ENCODE measurements at places on chromosomes 5 and 9.

DNA sequence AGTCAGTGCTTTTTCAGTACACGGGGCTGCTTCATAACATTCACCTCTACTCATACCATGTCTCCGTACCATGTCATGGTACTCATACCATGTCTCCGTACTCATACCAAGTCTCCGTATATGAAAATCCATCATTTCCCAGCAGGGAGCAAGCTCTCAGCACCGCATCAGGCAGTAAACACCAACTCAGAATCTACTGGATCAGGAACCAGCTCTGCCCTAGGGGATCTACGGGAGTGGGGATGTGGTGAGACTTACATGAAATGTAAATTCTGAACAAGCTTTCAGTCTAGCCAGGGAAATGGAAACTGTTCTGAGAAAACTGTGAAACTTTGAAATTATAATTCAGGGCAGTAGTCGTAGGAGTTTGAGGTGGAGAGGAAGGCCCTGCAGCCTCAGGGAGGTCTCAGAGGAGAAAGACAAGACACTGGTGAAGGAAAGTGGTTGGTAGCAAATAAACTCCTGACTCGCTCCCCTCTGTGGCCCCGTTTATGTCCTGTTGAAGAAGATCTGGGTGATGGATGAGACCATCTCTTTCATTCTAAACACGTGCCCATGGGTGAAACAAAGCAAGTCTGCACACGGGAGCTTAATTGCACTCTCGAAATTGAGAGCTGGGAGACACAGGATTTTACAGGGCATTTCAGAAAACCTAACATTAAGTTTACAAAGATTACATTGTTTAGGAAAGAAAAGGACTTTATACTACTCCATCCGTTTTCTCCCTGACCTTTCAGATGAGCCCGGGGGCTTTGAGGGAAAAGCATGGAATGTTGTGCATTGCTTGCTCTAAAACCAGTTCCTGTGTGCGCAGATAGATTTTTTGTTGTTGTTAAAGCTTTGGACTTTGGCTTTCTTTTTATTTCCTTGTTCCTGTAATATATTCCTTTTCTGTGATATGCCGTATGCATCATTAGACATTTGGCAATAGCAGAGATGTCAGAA is 26.8 kb downstream of the ACTBL2 start:
- DNase-seq, result no peak

- DNase-seq, result no peak
Observed at GRCh38 chr9:14007190-14007769, 306.7 kb downstream of the NFIB start.

- DNase-seq, result no peak
Observed at GRCh38 chr5:107570805-107571531, 99.8 kb downstream of the EFNA5 start.

- no peak for DNase-seq
Observed at GRCh38 chr5:15023846-15024245, 152.3 kb upstream of the ANKH start.

DNA sequence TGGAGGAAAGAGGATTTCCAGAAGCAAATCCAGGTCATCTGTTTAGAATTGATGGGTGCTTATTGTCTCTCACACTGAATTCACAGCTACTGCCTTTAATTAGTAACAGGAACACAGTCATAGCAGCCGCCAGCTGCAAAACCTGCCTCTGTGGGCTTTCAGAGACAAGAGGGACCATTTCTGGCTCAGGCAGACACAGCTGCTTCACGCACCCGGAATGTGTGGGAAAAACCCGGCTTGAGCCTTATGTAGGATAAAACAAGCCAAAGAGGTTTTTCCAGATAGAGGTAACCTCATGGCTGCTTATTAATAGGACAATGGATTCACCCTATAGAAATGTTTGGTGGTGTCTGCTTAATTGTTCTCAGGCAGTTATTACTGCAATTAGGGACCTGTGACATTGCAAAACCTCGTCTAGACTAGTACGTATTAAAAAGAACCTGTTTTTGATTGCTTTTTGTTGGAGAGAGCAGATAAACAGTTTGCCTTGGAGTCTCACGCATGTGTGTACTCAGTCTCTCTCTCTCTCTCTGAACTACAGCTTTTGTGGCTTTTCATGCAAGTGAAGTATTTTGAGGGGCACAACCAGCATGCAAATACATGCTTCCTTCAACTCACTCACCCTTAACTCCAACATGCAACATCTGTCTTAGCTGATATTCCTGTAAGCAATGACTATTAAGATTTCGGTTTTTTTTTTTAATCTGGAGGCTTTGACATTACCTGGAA is 302.7 kb downstream of the PLK2 start:
- DNase-seq, result no peak

DNA sequence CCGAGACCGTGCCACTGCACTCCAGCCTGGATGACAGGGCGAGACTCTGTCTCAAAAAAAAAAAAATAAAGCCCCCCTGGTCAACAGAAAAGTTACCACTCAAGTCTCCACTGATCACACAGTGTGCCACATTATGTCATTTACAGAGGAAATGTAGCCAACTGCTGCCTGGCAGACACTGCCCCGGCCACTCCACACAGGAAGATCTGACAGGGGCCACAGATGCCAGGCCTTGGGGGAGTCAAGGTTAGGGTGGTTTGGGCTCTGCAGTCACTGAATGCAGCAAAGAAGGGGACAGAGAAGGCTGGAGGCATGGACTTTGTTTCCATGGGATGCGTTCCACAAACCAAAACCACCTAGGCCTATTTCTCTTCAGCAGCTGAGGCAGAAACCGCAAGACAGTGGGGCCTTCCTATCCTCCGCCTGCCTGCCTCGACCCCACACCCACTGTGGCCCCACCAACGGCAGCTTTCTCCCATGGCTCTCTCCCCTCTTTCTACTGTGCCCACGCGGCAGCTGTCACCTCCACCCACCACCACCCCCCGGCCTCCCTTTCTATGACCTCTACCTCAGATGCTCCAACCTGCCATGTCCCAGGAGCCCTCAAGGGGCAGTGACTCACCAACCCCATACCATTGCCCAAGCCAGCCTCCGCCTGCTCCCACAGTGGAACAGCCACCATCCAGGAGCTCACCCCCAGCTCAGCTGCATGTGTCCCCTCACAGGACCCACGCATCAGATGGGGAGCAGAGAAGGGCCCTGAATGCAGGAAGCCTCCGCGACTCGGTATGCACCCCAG is 12.4 kb downstream of the IPPK start:
- no peak for DNase-seq

- DNase-seq, result no peak
Observed at GRCh38 chr5:142032747-142033631, 20.2 kb upstream of the GNPDA1 start.

- no peak for DNase-seq
Observed at GRCh38 chr9:21252721-21253547, 13.1 kb upstream of the IFNA14 start.

DNA sequence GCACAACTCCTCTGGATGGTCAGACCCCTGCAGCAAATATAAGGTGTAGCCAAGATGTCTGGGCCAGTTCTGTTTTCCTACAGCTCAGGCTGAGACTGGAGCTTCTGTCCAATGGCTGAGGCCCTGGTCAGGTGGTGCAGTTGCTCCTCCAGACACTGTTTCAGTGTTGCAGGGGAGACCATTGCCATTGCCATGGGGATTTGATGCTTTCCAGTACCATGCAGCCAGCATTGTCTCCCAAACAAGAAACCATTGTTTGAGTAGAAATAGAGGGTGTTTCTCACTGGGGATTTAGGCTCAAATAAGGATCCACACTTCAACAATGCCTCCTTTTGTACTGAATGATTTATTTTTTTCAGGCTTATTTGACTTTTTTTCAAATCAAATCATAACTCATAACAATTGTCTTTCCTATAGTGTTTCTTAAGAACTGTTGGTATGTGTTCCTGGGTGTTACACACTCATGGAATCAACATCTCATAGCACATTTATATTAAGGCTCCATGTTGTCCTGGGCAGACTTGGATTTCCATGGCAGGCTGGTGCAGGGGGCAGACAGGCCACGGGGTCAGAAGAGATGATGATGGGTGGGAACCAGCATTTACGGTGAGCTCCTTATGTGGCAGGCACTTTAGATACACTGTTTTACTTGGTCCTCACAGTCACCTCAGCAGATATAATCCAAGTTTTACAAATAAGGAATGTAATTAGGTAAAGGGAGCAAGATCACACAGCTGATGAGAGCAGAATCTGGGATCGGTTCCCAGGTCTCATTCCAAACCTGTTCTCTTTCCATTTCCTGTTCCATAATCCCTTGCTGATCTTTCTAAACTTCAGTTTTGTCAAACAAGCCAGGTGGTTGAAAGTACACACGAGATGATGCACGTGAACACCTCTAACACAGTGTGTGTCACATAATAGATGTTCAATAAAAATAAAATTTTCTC is 95.9 kb upstream of the GNAQ start:
- DNase-seq, result no peak

GRCh38 chr9:33943389-33943788 is 105.3 kb downstream of the UBAP2 start:
- no peak for DNase-seq

- no peak for DNase-seq
Observed at GRCh38 chr5:142375944-142376411, 51.2 kb upstream of the SPRY4 start.

DNA sequence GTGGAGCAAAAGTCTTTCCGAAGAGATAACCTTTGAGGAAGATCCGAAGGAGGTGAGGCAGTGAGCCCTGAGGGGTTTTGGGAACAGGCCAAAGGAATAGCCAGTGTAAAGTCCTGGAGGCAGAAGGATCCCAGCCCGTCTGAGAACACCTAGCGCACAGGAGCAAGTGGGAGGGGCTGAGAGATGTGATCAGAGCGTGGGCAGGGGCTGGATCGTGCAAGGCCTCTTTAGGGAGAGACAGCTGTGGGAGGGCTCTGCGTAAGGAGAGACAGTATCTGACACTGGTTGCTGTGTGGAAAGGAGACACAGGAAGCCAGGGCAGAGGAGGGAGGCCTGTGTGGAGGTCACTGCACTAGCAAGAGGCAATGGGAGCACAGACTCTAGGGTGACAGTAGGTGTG is 68.2 kb downstream of the BARX1 start:
- no peak for DNase-seq

DNA sequence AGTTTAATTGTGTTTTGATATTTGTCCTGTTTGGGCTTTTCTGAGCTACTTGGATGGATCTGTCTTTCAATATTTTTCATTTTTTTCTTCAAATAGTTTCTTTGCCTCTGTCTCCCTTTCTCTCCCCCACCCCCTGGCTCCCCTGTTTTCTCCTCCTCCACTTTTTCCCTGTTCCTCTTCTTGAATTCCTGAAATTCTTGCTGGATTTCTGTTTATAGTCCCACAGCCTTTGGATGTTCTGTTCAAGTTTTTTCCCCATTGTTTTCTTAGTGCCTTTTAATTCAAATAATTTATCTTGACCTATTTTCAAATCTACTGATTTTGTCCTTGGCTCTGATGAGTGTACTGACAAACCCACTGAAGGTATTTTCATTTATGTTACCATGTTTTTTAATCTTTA is 113.0 kb downstream of the VPS13A start:
- no peak for DNase-seq

DNA sequence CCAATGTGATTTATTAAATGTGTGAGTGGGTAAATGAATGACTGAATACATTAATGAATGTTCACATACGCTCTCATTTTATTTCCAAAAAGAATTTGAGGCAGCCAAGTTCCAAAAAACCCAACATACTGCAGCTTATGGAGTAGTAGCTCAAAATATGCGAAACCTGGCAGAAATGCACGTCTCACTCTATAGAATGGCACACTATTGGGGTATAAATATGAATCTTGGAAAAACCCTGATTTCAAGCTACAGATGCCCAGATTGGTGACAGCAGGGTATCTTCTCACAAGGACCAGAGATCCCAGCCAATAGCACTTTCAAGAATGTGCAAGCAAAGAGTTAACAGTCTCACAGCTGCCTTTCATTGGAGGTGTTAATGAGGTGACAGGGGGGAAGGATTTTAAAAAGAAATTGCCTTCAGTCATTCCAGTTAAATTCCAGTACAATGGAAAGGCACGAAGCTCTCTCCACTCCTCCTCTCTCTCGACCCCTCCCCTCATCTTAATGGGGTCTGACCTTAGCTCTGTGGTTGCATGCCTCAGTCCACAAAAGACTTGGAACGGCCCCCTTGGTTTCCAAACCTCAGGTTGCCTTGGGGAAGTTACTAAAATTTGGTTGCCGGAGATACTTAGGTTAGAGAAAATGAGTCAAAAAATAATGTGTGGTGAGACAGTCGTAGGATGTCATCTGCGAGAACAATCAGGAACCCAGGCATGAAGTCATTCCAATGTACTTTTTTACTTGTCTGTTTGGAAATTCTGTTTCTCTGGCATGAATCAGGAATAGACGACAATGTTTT is 307.4 kb downstream of the NFIB start:
- peak; percentile 89 for DNase-seq

DNA sequence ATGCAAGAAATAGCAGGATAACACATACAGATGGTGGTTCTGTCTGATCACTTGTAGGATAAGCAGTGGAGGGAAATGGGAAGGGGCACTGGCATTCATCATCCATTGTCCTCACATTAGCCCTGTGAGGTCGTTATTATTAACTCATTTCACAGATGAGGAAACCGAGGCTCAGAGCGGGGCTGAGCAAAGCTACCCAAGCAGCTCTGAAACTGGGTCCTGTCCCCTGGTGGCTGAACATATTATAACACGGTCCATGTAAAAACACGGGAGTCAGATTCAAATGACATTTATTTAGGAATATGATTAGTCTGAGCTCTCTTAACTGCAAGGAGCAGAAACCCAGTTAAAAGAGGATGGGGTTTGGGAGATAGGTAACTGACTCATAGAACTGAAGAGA is 43.1 kb downstream of the HRH2 start:
- DNase-seq, result no peak

DNA sequence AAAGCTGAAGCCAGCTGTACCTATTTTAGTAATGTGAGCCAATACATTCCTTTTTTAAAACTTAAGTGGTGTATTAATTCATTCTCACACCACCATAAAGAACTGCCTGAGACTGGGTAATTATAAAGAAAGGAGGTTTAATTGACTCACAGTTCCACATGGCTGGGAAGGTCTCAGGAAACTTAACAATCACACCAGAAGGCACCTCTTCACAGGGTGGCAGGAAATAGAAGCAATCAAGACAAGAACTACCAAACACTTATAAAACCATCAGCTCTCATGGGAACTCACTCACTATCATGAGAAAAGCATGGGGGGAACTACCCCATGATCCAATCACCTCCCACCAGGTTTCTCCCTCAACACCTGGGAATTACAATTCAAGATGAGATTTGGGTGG is 21.0 kb downstream of the ESM1 start:
- no peak for DNase-seq

GRCh38 chr5:142115937-142116614 is 7.5 kb downstream of the NDFIP1 start:
- DNase-seq, result no peak

DNA sequence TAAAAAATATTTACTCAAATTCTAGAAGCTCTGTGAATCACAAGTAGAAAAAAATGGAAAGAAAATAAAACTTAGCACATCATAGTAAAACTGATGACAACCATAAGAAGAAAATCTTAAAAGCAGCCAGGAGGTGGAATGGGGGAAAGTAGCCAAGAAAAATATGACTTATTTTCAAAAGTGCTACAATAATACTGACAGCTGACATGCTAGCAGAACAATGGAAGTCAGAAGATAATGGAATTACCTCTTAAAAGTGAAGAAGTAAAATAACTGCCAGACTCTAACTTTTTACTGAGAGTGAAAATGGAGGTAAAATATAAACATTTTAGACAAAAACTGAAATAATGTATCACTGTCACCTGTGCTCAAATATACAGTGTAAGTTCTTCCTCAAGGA is 532.2 kb upstream of the SGCD start:
- no peak for DNase-seq

GRCh38 chr5:155953335-155953734 is 373.6 kb upstream of the SGCD start:
- DNase-seq, result no peak

GRCh38 chr5:92998456-92998855 is 582.6 kb downstream of the NR2F1-AS1 start:
- DNase-seq, result no peak
